ENCODE measurements at places on chromosomes 2 and 18. TPM values are rescaled to one million over a fixed set of nuclear protein-coding genes. Genes with fewer than 3 reads are reported as not detected.

Gene COLEC11
- 1.4 TPM for total RNA-seq

Gene CIB4
- not detected for total RNA-seq

Gene DCDC2C
- not detected for total RNA-seq

Gene CTAGE1
- 0.07 TPM for total RNA-seq

Gene SERPINB12
- not detected for total RNA-seq

Gene SEPTIN10
- 96.1 TPM for total RNA-seq

Gene TPO
- not detected for total RNA-seq

Gene DNER
- 0.20 TPM for total RNA-seq

Gene MC2R
- total RNA-seq = not detected

Gene DQX1
- total RNA-seq = 0.07 TPM

Gene TMEM18
- 12.3 TPM for total RNA-seq

Gene SLC4A3
- total RNA-seq = 4.0 TPM

Gene MLPH
- 14.2 TPM for total RNA-seq

Gene CHPF
- total RNA-seq = 341 TPM

Gene FOXD4L1
- total RNA-seq = 0.13 TPM

Gene FAM124B
- total RNA-seq = 0.33 TPM

Gene LRP2
- total RNA-seq = not detected
